Tibial nerve (tissue), 4 donors: ENCODE measurements at places on chromosomes 4 and X. TPM values are rescaled to one million over a fixed set of nuclear protein-coding genes. Genes with fewer than 3 reads are reported as not detected.

DNA sequence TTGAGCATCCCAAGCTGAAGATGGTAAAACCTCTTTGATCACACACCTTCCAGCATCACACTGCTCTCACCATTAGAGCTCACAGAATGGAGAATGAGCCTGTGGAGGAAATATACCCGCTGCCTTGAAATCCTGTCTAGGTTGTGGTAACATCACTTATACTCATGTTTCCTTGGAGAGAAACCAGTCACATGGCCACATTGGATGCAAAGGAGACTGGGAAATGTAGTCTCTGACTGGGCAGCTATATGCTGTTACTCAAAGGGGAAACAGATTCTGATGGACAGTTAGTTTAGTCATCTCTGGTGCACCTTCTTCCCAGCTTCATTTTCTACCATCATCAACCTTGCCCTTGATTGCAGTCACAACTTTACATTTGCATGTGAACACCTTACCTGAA is 286.3 kb downstream of the ANKRD50 start:
- no peaks in the 10 kb centered on the region for H3K27me3 ChIP-seq
- no peak overlapping the region for H3K4me3 ChIP-seq
- H3K4me1 ChIP-seq, result no peaks in the 10 kb centered on the region
- no peak for DNase-seq

DNA sequence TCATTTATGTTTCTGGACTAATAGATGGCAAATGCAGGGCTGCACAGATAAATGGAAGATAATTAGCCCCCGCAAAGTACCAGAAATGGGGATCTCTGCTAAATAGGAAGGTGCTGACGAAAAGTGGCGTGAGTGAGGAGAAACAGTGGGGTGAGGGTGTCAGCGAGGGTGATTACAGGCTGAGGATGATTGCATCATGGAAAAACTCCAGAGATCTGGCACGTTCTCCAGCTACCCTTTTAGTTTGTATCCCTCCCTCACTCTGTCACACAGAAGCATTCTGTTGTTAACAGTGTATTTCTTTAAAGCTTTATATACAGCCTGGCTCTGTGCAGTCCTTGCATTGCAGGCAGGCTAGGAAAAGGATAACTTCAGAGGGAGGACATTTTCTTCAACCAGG is 309.6 kb upstream of the DDX53 start:
- no peaks in the 10 kb centered on the region for H3K4me1 ChIP-seq
- no peak for DNase-seq
- no peak overlapping the region for H3K4me3 ChIP-seq

DNA sequence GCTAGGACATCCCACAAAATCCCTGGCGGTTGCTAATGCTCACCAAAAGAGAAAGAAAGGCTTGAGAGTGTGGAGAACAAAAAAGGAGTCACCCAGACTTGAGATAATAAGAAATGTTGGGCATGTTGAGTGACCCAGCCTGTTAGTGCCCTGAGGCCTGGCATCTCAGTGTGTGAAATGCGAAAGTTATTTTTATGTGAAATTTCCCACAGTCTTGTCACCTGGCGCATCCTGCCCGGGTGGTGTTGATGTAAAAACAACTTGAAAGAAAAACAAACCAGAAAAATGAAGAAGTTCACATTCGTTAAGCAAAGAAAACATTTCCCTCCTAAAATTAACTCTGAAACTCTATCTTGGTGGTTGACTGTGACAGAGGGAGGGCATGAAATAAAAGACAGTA is 495.2 kb downstream of the MID1IP1 start:
- H3K4me1 ChIP-seq, result no peaks in the 10 kb centered on the region
- H3K4me3 ChIP-seq, result no peak overlapping the region
- H3K36me3 ChIP-seq, result no peaks in the 10 kb centered on the region
- no peaks in the 10 kb centered on the region for H3K27me3 ChIP-seq
- no peak overlapping the region for H3K27ac ChIP-seq

DNA sequence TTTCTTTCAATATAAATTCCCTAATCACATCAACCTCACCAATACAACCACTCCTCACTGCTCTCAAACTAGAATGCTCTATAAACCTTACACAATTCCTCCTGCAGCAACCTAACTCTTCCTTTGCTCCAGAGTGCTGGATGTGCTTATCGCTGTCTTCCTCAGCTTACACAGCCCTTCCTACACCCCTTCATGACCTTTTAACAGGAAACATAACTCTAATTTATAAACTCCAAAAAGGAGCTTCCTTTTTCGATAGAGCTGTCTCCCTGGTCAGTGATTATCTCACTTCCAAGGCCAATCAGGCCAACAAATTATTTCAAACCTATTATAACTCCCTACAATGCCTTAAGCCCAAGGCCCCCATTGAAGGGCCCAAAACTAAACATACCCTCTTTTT is 78.8 kb downstream of the COQ2 start:
- no peaks in the 10 kb centered on the region for H3K27me3 ChIP-seq
- H3K27ac ChIP-seq, result no peak overlapping the region
- no peak for DNase-seq
- H3K36me3 ChIP-seq, result no peaks in the 10 kb centered on the region
- H3K4me3 ChIP-seq, result no peak overlapping the region
- no peaks in the 10 kb centered on the region for H3K4me1 ChIP-seq

Gene EREG
- total RNA-seq, result 0.20 TPM
